Mesendoderm (in vitro differentiated cells): ENCODE measurements at places on chromosomes 12 and 14.
A peak's percentile ranks its signal among the peaks of the same experiment; 100 is the strongest.

- DNase-seq, result no peak
Measured at GRCh38 chr14:79248126-79248525, 963.2 kb downstream of the DIO2 start.

DNA sequence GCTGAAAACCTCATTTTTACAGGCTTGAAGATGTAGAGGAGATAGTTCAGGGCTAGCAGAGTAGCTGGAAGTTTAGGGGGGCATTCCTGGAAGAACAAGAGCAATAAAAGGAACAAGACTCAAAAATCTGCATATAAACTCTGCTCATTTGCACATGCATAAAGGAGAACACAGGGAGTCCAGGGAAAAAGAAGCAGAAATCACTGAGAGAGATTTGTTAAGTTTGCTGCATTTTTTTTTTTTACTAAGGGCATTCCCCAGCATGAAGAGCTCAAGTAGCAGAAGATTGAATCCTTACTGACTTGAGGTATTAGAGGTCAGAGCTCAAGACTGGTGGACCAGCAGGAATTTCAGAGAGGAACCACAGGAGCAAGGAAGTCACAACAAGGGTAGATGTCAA is 28.2 kb upstream of the BCL11B start:
- DNase-seq, result no peak

DNA sequence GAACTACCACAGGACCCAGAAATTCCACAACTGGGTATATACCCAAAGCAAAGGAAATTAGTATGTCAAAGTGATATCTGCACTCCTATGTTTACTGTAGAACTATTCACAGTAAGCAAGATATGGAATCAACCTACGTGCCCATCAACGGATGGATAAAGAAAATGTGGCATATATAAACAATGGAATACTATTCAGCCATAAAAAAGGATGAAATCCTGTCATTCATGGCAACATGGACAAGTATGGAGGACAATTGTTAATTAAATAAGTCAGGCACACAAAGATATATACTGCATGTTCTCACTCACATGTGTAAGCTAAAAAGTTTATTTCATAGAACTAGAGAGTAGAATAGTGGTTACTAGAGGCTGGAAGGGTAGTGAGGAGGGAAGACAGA is 97.0 kb downstream of the CEP83 start:
- no peak for DNase-seq

- DNase-seq, result no peak
Measured at GRCh38 chr12:19311165-19311564, 128.1 kb upstream of the AEBP2 start.

GRCh38 chr12:106625976-106626375 is 43.2 kb downstream of the RFX4 start:
- DNase-seq, result peak; percentile 38

GRCh38 chr12:22588817-22589216 is 36.2 kb upstream of the ETNK1 start:
- DNase-seq, result peak; percentile 24
